ENCODE measurements at places on chromosomes 12 and 14.

DNA sequence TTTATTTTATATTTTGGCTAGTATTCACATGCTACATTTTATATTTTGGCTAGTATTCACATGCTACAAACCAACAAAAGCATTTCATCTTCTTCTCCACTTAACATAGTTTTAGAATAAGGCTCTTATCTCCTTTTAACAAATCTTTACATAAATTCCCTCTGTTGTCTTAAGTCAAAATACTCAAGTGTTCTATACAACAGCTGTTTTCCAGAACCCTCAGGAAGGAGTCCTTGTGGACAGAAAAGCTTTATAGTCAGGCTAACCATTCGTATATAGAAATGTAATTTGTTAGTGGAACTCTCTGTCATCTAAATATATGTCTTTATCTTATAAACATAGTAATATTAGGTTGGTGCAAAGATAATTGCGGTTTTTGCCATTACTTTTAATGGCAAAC is 191.0 kb upstream of the FLRT2 start:
- DNase-seq = no peak
- H3K27ac ChIP-seq = no peak overlapping the region
- no peaks in the 10 kb centered on the region for H3K27me3 ChIP-seq
- H3K36me3 ChIP-seq = no peaks in the 10 kb centered on the region
- H3K4me1 ChIP-seq = no peaks in the 10 kb centered on the region
- H3K4me3 ChIP-seq = no peak overlapping the region

DNA sequence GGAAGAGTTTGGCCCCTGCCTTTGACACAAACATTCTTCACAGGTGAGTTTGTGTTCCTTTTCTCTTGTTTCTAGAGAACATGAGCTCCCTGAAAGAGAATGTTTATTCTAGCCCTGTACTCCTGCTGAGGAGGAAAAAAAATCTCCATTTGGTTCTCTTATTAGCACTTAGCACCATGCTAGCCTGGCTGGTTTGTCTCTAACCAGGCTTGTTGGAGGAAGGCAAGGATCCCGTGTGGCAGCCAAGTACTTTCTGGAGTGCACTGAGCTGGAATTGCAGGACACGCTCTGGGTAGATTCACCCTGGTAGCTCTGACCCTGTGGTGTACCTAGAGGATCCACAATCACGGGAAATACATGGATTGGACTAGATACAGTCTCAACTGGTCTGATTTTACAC is 41.9 kb downstream of the KCNA1 start:
- no peak overlapping the region for H3K27ac ChIP-seq
- no peaks in the 10 kb centered on the region for H3K36me3 ChIP-seq
- no peaks in the 10 kb centered on the region for H3K4me1 ChIP-seq
- peaks cover 17% of the 10 kb centered on the region for H3K27me3 ChIP-seq
- no peak for DNase-seq
- no peak overlapping the region for H3K4me3 ChIP-seq

DNA sequence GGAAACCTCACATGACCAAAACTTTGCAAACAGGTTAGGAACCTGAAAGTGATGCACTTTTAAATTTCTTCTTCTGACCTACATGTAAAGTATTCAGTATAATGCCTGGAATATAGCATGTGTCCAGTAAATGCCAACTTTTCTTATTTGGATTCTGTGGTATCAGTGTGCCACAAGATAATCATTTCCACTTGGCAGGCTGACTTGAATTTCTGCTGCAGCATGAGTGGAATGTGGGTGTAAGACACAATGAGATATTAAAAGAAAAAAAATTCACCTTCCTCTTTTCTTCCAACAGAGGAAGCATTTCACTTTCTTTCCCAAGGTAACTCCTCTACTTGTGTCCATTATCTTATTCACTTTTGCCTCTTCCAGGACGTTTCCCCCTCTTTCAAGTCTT is 141.9 kb upstream of the PRKD1 start:
- DNase-seq = no peak
- H3K36me3 ChIP-seq = peaks cover 8% of the 10 kb centered on the region
- no peak overlapping the region for H3K27ac ChIP-seq
- no peaks in the 10 kb centered on the region for H3K27me3 ChIP-seq

GRCh38 chr12:52802442-52802841 is 6.5 kb upstream of the KRT3 start:
- H3K27me3 ChIP-seq = peaks cover under 1% of the 10 kb centered on the region
- H3K36me3 ChIP-seq = no peaks in the 10 kb centered on the region
- no peak for DNase-seq

GRCh38 chr12:28239918-28240317 is 49.7 kb downstream of the CCDC91 start:
- no peak overlapping the region for H3K4me3 ChIP-seq
- no peak overlapping the region for H3K27ac ChIP-seq
- H3K4me1 ChIP-seq = peaks cover 19% of the 10 kb centered on the region
- H3K36me3 ChIP-seq = no peaks in the 10 kb centered on the region
- H3K27me3 ChIP-seq = no peaks in the 10 kb centered on the region
- DNase-seq = no peak

All from naive thymus-derived CD8-positive, alpha-beta T cell (primary cell).